ENCODE measurements at places on chromosomes 6 and 20.

- DNase-seq: no peak
Measured at GRCh38 chr6:79544939-79545450, 7.8 kb upstream of the LCA5 start.

DNA sequence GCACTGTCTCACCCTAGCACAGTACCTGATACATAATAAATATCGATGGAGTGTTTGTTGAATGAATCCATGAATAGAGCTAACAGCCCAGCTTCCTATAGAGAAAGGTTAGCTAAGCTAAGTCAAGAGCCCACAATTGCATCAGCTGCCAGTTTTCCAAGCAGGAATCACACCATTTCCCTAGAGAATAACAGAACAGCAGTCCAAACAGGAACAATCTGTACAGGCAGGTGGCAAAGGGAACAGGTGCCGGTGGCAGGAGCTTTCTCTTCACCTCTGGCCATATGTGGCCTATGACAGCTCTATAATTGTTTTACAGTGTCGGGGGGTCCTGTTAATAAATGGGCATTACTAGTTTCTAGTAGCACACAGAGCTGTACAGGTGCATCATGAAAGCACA, 38.8 kb downstream of the ISM1 start:
- DNase-seq: no peak

DNA sequence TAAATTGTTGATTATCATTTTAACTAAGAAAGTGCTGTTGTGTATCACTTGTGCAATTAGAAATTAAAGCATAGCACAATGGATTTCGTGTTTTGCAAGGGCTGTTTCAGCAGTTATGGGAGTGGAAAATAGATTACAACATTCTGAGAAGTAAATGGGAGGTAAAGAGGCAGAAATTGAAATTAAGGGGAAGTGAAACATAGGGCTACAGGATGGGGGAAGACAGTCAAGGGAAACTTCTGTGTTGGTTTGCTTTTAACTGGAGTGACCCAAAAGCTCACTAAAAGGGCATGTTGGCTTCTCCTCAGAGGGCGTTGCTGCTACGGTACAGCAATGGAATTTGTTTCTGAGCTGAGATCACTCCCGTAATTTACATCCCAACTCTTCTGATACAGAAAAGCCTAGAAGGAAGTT, 147.5 kb downstream of the BCAS1 start:
- DNase-seq: no peak

GRCh38 chr20:9179193-9179802, 110.4 kb downstream of the PLCB4 start:
- DNase-seq: no peak

GRCh38 chr6:105691971-105692370, 289.1 kb upstream of the PREP start:
- DNase-seq: no peak

- no peak for DNase-seq
Measured at GRCh38 chr6:35376281-35376680, 33.9 kb downstream of the PPARD start.

DNA sequence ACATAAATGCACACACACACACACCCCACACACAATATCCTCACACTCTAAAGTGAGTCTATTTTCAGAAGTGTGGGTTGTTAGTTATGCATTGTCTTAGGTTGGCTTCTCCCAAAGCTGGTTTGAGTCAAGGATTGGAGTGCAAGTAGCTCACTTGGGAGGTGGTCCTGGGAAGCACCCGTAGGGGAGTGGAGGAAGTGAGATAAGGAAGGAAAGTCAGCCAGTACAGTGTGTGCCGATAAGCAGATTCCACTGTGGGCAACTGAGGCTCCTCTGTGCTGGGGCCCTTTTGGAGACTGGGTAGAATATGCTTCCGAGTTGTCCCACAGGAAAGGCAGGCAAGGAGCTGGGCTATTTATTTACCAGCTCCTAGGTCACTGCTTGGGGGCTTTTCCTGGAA, 67.2 kb downstream of the PLCB4 start:
- DNase-seq: no peak

- DNase-seq: no peak
Measured at GRCh38 chr6:168365422-168366165, 46.0 kb upstream of the DACT2 start.

- DNase-seq: no peak
Measured at GRCh38 chr20:24637087-24637486, 167.7 kb downstream of the SYNDIG1 start.

- peak; percentile 19 for DNase-seq
Measured at GRCh38 chr6:125748406-125749172, 843 bp upstream of the HEY2 start.

GRCh38 chr6:49410564-49410963, 52.5 kb downstream of the MMUT start:
- no peak for DNase-seq

DNA sequence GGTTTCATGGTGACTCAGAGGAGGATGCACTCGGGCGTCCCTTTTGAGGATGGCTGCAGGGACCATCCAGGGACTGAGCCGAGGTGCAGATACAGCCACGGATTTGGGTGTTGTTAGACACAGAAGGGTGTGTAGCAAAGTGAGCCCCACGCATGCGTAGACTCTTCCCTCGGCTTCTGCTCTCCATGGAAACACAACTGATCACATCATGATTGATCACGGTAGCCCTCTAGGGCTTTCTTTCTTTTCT, 606 bp upstream of the ULBP1 start:
- peak; percentile 36 for DNase-seq

DNA sequence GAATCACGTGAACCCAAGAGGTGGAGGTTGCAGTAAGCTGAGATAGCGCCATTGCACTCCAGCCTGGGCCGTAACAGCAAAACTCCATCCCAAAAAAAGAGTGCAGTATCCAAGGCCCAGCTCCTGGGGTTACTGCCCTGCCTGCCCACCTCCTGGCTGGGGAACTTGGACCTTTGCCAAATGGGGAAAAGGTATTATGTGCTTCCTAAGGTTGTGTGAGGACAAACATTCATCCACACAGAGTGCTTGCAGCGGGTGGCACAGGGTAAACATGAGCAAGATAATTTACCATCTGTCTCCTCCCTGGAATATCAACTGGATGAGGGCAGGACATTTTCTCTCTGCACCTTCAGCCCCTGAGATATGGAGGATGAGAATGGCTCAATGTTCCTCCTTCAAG, 94.9 kb upstream of the POPDC3 start:
- DNase-seq: no peak

GRCh38 chr6:162538643-162539064, 188.9 kb downstream of the PRKN start:
- DNase-seq: no peak
